ENCODE measurements at places on chromosomes 13 and 19.

DNA sequence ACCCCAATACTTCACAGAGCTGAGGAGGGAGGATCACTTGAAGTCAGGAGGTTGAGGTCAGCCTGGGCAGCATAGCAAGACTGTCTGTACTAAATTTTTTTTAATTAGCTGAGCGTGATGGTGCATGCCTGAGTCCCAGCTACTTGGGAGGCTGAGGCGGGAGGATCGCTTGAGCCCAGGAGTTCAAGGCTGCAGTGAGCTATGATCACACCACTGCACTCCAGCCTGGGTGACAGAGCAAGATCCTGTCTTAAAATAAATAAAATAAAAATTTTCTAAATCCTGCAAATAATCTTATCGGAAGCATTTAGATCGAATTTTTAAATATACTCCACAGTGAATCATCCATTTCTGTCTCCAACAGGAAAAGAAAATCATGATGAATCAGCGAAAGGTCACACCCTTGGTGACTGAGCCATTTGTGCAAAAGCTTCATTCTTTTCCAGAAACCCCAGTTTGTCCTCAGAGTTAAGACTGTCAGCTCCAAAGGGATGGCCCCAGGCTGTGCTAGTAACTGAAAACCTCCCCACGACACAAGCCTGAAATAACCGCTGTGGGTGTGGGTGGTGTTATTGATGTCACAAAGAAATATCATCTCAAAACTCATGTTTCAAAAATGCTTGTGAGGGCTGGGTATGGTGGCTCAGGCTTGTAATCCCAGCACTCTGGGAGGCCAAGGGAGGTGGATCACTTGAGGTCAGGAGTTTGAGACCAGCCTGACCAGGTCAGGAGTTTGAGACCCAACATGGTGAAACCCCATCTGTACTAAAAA is 167.6 kb downstream of the PTPRS start:
- no peak for DNase-seq

DNA sequence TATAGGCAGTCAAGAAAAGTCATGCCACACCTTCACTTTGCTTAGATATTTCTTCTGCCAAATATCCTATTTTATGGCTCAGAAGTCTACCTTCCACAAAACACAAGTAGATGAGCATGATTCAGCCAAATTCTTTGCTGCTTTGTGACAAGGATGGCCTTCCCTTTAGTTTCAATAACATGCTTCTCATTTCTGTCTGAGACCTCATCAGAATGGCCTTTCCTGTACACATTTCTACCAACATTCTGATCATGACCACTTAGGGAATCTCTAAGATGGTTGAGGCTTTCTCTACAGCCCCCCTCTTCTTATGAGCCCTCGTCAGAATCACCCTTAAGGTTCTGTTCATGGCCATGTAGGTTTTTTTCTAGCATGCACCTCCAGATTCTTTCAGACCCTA is 96.2 kb downstream of the COL4A2 start:
- no peak for DNase-seq

DNA sequence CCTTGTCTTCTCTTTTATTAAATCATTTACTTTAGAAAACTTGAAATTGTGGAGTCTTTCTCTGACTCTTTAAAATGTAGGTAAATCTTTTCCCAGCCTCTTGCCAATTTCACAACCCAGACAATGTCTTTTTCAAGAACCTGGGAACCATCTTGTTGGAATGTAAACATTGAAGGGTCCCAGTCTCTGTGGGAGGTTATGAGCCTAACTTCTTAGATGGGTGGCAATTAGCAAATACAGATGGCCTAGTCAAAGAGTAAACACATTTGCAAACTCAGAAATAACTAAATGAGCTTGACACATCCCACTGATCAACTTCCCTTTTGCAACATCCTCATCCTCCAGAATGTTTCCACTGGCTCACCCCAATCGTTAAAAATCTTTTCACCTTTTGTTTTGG is 721.0 kb downstream of the PCDH9 start:
- DNase-seq = no peak

DNA sequence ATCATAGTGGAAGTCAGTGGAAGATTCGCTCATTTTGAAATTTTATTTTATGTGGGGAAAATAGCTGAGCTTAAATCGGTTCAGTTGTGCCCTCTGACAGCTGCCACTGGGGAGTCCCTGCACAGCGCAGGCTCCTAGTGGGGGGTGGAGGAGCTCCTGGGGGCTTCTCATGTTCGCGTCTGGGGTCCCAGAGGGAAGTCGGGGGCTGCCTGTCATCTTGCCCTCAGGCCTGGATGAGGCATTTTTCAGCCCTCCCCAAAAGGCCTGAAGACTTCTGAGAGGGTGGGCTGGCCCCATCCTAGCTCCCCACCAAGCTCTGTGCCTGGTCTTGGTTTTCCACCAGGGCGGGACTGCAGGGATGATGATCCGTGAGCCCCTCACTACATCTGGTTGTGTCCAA is 82.1 kb downstream of the CHST8 start:
- no peak for DNase-seq
